SJCRH30 (cell line): ENCODE measurements at places on chromosomes 3 and 15. TPM values are rescaled to one million over a fixed set of nuclear protein-coding genes. Genes with fewer than 3 reads are reported as not detected.

The ABI3BP gene
- total RNA-seq = 0.61 and 0.63 TPM in 2 replicates

DNA sequence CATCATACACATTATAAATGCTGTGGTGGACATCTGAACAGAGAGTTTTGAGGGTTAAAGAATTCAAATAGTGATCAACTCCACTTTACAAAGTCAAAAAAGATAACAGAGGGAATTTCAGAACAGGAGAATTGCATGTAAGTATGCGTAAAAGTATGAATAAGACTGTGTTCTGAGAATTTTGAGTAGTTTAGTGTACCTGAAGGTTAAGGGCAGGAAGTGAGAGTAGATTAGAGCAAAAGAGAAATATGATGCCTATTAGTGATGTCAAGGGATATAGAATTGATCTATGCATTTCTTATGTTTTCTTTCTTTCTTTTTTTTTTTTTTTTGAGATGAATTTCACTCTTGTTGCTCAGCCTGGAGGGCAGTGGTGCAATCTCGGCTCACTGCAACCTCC, 53.1 kb downstream of the TP63 start:
- no peak for DNase-seq

- DNase-seq = no peak
Measured at GRCh38 chr3:152470893-152471292, 202.2 kb downstream of the MBNL1 start.

- DNase-seq = no peak
Measured at GRCh38 chr3:55623786-55624185, 136.7 kb upstream of the WNT5A start.

- no peak for DNase-seq
Measured at GRCh38 chr15:77412972-77413698, 6.8 kb downstream of the PEAK1 start.

The LSM3 gene
- 26.9 and 27.5 TPM in 2 replicates for total RNA-seq
